ENCODE measurements at places on chromosomes 7 and 10.

- no peak for DNase-seq
Observed at GRCh38 chr10:33382921-33383713, 48.6 kb upstream of the NRP1 start.

GRCh38 chr7:130352194-130353074 is 7.8 kb downstream of the CPA5 start:
- no peak for DNase-seq

GRCh38 chr7:25171071-25171470 is 46.0 kb upstream of the CYCS start:
- DNase-seq = no peak

DNA sequence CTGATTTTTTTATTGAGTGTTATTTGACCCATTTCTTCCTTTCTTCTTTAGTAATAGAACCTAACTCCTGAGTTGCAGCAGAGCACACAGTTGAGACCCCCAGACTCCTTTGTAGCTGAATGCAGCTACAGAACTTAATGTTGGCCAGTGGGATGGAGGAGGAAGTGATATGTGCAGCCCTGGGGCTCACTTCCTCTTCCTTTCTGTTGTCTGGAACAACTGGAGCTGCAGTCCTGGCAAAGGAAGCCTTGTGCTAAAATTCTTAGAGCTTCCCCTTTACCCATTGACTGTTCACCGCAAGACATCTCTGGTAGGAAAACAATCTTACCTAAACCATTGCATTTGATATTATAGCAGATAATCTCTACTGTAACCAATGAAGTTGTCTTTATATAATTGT is 86.6 kb downstream of the ITGB8 start:
- no peak for DNase-seq

- no peak for DNase-seq
Observed at GRCh38 chr7:47100148-47100816, 481.6 kb downstream of the TNS3 start.

DNA sequence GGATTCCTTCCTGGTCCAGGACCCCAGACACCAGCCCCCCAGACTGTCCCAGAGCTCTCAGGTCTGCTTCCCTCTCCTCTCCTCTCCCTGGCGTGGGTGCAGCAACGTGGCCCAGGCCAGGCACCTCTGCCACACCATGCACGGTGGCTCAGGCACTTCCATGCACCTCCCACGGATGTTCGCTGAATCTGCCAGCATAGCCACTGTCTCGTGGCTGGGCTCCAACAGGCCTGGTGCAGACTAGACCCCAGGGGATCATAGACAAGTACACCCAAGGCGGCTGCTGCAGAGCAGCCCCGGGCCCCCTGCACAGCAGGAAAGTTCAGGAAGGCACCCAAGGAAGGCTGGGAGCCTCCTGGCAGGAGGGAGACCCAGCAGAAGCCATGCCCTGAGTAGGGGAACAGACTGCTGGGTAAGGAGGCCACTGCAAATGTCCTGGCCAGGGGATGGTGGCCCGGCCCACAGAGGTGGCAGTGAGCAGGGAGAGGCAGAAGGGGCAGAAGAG is 4.4 kb downstream of the RASGEF1A start:
- peak; percentile 52 for DNase-seq

- DNase-seq = no peak
Observed at GRCh38 chr10:107440741-107441140, 276.2 kb upstream of the SORCS1 start.

GRCh38 chr7:147605323-147605722 is 985.2 kb upstream of the C7orf33 start:
- no peak for DNase-seq

GRCh38 chr10:100713859-100714565 is 31.4 kb upstream of the PAX2 start:
- DNase-seq = no peak

GRCh38 chr7:78023191-78023590 is 224.6 kb downstream of the PHTF2 start:
- no peak for DNase-seq

- no peak for DNase-seq
Observed at GRCh38 chr7:6268907-6269306, 3.5 kb downstream of the CYTH3 start.

DNA sequence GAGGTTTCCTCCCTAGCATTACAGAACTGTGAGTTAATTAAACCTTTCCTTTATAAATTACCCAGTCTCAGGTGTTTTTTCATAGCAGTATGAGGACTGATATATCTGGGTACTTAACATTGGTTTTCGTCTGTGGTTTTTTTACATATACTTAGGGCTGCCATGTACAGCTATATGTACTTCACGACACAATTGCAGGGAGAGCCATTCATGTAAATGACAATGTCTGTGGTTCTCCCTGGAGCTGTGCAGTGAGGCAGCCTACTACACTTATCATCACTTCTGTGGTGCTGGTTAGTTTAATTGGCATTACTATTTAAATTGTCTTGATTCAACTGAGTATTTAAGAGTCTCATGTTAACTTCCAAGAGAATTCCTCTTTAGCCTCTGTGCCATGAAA is 40.7 kb downstream of the AVL9 start:
- no peak for DNase-seq

- no peak for DNase-seq
Observed at GRCh38 chr7:80464211-80464610, 47.7 kb downstream of the GNAT3 start.

GRCh38 chr10:1514681-1515080 is 222.6 kb downstream of the ADARB2 start:
- DNase-seq = peak; percentile 28

- DNase-seq = no peak
Observed at GRCh38 chr7:150401861-150402631, 22.9 kb downstream of the ZNF775 start.

DNA sequence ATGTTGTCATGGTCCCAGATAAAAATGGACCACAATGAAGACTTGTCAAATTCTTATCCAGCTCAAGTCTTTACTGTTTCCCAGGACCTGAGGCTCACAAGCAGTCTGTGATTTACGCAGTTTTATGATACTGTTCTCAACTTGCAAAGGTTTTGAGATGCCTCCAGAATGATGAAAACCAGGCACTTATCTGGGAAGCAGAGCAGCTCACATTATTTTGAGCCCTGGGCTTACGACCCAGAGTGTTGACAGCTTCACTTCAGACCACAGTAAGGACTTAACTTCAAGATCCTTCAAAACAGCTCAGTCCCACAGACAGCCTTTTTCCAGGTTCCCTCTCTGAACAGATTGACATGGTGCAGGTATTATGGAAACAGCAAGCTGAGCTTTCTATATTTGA is 236.1 kb downstream of the RNLS start:
- DNase-seq = no peak

GRCh38 chr7:117212969-117213877 is 109.6 kb downstream of the WNT2 start:
- DNase-seq = no peak

DNA sequence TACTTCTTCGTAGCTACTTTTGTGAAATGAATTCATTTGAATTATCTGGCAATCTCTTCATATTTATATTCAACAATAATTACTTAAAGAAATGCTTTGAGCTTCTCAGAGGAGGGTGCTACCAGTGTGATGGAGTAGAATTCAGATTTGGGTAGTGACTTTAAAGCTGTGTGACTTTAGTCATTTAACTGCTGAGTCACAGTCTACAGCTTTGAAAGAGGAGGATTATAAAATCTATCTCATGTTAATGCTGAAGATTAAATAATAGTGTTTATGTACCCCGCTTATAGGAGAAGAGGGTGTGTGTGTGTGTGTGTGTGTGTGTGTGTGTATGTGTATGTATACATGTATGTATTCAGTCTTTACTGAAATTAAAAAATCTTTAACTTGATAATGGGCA is 68.2 kb downstream of the CFTR start:
- DNase-seq = no peak

GRCh38 chr7:31120800-31121513 is 68.8 kb downstream of the ADCYAP1R1 start:
- peak; percentile 40 for DNase-seq

GRCh38 chr10:100600218-100600617 is 64.5 kb downstream of the HIF1AN start:
- no peak for DNase-seq

DNA sequence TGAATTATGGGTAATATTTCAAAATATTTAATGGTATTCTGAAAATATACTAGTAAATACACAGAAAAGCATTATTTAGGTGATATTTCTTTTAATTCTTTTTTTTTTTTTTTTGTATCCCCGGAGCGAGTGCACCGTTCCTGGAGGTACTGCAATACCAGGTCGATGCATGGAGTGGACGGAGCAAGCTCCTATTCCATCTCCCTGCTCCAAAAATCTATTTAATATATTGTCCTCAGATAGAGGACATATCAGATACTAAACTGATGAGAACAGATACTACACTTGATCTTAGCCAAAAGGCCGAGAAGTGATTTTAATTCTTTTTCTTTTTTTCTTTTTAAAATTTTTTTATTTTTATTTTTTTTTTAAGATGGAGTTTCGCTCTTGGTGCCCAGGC is 10.8 kb downstream of the BTRC start:
- no peak for DNase-seq

All from coronary artery (tissue), 2 donors.